ENCODE measurements at places on chromosomes 12 and 14. TPM values are rescaled to one million over a fixed set of nuclear protein-coding genes. Genes with fewer than 3 reads are reported as not detected.

- no peak for DNase-seq
Observed at GRCh38 chr14:23895480-23895879, 58.1 kb upstream of the DHRS4 start.

- DNase-seq: no peak
Observed at GRCh38 chr12:32437095-32437515, 37.7 kb downstream of the FGD4 start.

DNA sequence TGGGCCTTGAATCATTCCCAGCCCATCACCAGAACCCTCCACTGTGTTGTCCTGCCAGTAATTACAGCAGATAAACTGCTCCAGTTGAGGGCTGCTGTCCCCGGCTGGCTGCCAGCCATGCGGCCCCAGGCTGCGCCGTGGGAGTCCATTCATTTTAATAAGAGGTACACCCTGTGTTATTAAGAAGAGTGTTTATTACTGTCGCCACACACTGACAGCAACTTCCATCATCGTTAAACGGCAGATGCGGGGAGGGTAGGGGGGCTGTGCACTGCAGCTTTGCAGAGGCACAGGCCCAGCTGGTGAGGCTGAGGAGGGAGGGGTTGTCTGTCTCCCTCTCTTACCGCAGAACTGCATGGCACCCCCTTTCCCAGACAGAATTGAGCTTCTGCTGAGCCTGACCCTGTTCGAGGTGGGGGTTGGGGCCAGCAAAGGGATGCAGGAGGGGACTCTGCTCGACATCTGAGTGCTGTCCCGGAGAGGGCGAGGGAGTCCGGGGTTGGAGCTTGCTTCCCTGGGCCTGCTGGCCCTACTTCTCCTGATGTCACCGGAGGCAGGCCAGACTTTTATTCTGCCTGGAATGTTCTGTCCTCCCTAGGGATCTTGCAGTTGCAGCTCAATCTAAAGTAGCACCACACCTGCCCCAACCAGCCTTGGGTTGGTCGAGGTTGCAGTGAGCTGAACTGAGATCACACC is 33.8 kb upstream of the GPATCH2L start:
- DNase-seq: no peak

Gene LIN7A
- 0.67 TPM for total RNA-seq

DNA sequence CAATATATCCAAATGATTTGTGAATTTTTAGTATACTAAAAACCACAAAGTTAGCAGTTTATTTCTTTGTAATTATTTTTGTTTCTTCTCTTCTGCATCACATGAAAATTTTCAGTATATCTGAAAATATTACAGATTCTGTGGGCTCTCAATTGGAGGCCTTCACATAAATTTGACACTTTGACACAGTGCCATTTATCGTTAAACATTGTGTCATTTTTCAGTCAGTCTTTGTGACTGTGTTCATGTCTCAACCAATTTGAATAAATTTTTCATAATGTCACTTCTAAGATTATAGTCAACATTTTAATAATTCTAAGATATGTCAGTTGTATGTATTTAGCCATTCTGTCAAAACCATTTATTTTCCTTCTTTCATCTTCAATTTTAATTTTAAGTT is 1303.0 kb downstream of the LRFN5 start:
- DNase-seq: no peak

DNA sequence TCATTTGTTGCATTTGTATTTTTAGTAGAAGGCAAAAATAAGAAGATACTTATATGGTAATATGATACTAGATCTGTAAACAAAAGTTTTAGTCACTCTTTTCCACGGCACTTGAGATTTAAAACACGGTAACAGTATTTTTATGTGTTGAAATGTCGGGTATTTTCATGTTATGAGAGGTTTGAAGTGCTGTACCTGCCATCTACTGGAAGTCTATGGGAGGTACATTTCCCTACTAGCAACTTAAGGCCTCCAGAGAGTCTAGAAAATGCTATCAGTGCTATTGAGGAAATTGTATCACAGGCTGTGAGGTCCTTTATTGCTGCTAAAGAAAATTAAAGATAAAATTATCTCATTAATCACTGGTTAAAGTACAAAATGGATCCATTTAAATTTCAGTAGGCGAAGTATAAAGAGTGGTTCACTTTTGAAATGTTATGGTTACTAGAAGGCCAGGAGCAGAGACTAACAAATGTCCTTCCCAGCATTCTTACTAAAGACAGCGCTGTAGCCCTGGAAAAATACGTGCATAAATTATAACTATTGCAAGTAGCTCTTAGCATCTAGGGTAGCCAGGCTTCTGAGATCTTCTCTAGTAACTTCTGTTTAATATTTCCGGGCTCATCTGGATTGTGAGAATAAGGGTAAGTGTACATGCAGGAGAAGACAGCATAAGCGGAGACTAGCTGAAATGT is 77.6 kb upstream of the PRKD1 start:
- DNase-seq: no peak

Gene PAPOLA
- total RNA-seq: 95.8 TPM

Gene FGF6
- 3.9 TPM for total RNA-seq

DNA sequence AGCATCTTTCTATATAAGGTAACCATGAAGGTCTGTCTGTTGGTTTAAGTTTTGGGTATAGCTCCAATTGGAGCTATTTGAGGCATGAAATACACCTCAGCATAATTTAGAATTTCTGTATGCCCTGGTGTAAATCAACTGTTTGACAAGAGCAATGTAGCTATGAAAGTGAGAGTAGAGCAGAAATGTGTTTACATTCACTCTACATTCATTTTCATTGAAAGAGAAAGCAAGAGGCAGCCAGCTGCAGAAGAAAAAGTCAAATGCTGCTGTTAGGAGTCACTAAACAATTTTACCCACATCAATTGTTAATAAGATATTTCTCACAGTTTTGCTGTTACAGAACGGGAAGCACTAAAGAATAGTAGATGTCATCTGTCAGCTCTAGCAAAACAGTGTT is 252.5 kb downstream of the SLC6A15 start:
- no peak for DNase-seq

- no peak for DNase-seq
Observed at GRCh38 chr12:27014859-27015729, 910 bp upstream of the TM7SF3 start.

- peak; percentile 84 for DNase-seq
Observed at GRCh38 chr14:91113829-91114078, at the start of gene DGLUCY. Gene DGLUCY (plus strand): TSS chr14:91114073. CDS start chr14:91160295, 46,222 bp downstream.

- no peak for DNase-seq
Observed at GRCh38 chr12:27523305-27523641, 733 bp upstream of the PPFIBP1 start.

- DNase-seq: no peak
Observed at GRCh38 chr14:95231966-95232633, 74.8 kb upstream of the DICER1 start.

Gene ANKS1B
- 3.6 TPM for total RNA-seq

Gene ST8SIA1
- total RNA-seq: 0.68 TPM

Gene KLRK1
- total RNA-seq: 0.47 TPM

Measured in psoas muscle (tissue), 8 donors.